ENCODE measurements at places on chromosomes 16 and 17. TPM values are rescaled to one million over a fixed set of nuclear protein-coding genes. Genes with fewer than 3 reads are reported as not detected.

RAB11FIP4 gene
- 103 TPM for total RNA-seq

MMD gene
- 60.6 TPM for total RNA-seq

BRD7 gene
- 80.8 TPM for total RNA-seq

KRT12 gene
- not detected for total RNA-seq

TOX3 gene
- 54.8 TPM for total RNA-seq

ODAD4 gene
- total RNA-seq, result 3.4 TPM

GDPD3 gene
- total RNA-seq, result 4.9 TPM

OR1A1 gene
- total RNA-seq, result not detected

KRT26 gene
- total RNA-seq, result not detected

ENPP7 gene
- not detected for total RNA-seq

QPRT gene
- 34.7 TPM for total RNA-seq

CBLN1 gene
- total RNA-seq, result 21.7 TPM

GRAPL gene
- not detected for total RNA-seq

ERI2 gene
- total RNA-seq, result 14.2 TPM

KRTAP3-1 gene
- total RNA-seq, result not detected

CTRB1 gene
- total RNA-seq, result not detected

KRT20 gene
- total RNA-seq, result not detected

NOD2 gene
- total RNA-seq, result 0.34 TPM

FMNL1 gene
- 24.2 TPM for total RNA-seq

ADORA2B gene
- total RNA-seq, result 0.32 TPM

LRRC37B gene
- total RNA-seq, result 23.4 TPM

OTOP2 gene
- not detected for total RNA-seq

NUPR1 gene
- total RNA-seq, result not detected

EPX gene
- not detected for total RNA-seq

LITAF gene
- 29.2 TPM for total RNA-seq

CCL13 gene
- not detected for total RNA-seq

VPS4A gene
- total RNA-seq, result 38.9 TPM
